ENCODE measurements at places on chromosomes 7 and 10.

GRCh38 chr10:63256009-63256773 lies 123.1 kb downstream of the NRBF2 start:
- DNase-seq: no peak

- DNase-seq: no peak
Observed at GRCh38 chr7:107949443-107949935, 53.5 kb downstream of the LAMB1 start.

DNA sequence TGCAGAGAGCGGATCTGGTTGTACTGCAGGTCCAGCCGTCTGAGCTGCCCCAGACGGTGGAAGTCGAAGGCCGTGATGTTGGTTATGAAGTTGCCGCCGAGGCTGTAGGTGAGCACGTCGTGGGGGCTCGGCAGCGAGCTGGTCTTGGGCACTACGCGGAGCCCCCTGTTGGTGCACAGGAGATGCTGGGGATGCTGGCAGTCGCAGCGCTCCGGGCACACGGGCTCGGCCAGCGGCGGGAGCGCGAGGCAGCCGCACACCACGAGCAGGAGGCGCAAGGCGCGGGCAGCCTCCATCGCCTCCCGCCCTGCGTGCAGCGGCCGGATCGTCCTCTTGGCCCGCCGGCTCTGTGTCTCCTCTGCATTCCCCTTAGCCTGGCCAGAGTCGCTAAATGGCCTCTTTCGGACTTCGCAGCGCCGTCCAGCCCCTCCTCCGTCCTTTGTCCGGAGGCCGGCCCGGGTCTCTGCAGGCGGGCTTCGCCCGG lies 337 bp downstream of the TRIL start:
- DNase-seq: no peak

DNA sequence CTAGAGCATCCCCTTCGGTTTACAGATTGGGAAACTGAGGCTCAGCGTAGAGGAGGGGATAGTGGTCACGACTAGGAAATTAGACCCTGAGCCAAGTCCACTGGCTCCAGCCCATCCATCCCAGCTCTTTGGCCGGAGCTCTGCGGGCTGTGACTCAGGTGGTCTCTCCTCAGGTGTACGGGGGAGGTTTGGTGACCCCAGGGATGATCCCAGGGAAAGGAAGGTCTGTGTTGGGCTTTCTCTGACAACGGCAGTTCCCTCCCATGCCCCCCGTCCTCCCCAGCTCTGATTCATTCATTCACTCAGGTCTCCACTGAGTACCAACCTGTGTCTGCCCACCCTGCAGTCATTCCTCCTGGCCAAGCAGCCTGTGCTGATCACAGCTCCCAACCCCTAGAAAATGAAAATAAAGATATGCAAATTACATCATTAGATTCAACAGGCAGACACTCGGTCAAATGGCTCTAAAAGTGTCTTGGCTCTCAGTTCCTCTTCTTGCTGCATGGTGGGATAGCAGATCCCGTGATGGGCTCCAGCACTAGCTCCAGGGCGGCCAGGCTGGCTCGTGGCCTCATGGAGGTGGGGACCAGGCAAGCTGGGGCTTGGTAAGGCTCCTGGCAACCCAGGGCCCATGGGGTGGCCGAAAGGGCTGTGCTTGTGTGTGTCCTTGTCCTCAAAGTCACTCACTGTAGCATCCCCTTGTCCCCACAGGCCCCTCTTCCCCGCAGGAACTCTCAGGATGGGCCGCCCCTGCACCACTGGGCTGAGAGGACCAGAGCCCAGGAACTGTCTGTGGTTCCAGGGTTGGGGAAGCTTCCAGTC lies 37.8 kb downstream of the CLRN3 start:
- no peak for DNase-seq

DNA sequence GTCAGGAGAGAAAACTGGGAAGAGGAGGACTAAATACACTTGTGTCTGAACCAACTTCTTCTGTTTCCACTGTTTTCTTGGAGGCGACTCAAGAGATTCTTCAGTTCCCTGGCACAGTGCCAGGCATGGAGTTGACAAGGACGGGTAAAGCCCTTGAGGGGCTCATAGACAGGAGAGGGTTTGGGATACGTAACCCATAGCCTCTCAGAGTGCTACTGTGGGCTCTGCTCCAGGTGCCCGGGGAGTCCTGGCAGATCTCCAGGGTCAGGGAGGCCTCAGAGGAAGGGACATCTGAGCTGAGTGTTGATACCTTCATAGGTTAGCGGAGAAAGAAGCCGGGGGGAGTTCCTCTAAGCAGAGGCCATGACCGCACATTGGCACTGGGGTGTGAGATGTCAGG lies 42.0 kb downstream of the GALNT17 start:
- no peak for DNase-seq
